ENCODE measurements at places on chromosomes 5 and 9.

GRCh38 chr5:130885691-130886090 lies 279.4 kb downstream of the HINT1 start:
- no peak for DNase-seq

GRCh38 chr9:33731142-33731541 lies 64.2 kb upstream of the PRSS3 start:
- DNase-seq: no peak

- DNase-seq: peak; percentile 65
Measured at GRCh38 chr9:97527626-97528528, 26.4 kb downstream of the TMOD1 start.

- DNase-seq: no peak
Measured at GRCh38 chr5:1209489-1209852, 8.1 kb downstream of the SLC6A19 start.

DNA sequence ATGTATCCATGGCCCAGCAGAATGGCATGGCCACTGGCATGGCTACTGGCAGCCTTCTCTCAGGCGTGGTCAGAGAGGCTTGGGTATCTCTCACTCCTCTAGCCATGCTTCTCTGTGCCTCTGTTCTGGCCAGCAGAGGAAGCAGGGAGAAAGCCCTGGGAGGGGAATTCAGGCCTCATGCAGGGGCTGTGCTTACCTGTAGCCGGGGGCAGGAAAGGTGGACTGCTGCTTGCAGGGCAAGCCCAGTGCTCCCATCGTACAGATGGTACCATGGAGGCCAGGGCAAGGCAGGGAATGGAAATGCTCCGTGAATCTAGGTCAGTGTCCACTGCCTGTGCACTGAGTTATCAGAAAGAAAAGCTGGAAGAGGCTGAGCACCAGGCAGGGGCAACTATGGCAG lies 2.7 kb downstream of the OR13J1 start:
- no peak for DNase-seq

DNA sequence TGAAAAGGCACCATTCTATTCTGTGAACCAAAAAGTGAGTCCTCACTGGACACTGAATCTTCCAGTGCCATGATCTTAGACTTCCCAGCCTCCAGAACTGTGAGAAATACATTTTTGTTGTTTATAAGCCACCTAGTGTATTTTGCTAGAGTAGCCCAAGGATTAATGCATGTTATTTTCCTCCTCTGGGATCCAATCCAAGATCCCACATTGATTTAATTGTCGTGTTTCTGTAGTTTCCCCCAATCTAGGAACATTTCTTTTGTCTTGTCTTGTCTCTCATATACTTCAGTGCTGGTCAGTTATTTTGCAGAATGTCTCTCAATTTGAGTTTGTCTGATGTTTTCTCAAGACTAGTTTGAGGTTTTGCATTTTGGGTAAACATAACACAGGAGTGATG lies 36.4 kb downstream of the GDNF start:
- DNase-seq: no peak

DNA sequence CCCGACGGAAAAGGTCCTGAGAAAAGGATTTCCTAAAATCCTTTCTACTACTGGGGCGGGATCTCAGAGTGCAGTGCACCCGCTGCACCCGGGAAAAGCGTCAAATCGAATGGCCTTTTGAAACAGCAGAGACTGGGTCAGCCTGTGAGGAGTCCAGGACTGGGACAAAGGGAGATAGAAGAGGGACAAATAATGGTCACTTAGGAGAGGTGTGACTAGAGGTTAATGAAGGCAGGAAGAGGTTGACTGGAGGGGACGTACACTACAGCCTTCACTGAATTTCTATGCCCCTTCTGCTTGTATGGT lies 1.5 kb downstream of the PLPPR1 start:
- DNase-seq: no peak

GRCh38 chr9:21070171-21070571 lies 7.6 kb downstream of the IFNB1 start:
- peak; percentile 60 for DNase-seq

DNA sequence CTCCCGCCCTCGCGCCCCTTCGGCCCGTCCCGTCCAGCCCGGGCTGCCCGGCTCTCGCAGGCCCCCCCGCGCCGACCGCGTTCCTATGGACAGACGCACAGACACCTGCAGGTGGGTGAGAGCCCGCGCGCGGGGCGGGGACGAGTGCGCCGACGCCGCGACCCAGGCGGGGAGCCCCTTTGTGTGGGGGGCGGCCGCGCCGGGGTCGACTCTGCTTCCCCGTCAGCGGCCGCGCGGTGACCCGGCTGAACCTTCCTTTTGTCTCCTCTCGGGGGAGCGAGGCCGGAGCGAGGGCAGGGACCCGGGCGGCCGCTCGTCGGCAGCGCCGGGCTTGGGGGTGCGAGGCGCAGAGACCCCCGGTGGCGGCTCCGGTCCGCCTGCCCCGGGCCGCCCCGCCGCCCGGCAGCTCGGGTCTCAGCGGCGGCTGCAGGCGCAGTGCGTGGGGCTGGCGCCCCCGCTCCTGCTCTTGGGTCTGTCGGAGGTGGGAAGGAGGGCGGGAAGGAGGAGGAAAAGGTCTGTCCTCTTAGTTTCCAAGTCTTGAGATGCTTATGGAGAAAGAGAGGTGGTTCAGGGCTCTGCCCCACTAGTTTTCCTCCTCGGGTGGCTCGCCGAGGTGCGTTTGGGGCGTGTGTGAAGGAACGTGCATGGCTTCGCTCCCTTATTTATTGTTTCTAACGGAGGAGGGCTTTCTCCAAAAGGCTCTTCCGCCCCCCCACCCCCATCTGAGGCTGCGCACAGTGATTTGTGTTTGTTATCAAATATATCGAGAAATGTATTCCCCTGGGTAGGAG lies 576 bp downstream of the KIAA1958 start:
- DNase-seq: peak; percentile 75

- DNase-seq: no peak
Measured at GRCh38 chr5:88438006-88438405, 169.4 kb upstream of the TMEM161B start.

- no peak for DNase-seq
Measured at GRCh38 chr5:75616971-75617621, 5.8 kb downstream of the ANKDD1B start.

DNA sequence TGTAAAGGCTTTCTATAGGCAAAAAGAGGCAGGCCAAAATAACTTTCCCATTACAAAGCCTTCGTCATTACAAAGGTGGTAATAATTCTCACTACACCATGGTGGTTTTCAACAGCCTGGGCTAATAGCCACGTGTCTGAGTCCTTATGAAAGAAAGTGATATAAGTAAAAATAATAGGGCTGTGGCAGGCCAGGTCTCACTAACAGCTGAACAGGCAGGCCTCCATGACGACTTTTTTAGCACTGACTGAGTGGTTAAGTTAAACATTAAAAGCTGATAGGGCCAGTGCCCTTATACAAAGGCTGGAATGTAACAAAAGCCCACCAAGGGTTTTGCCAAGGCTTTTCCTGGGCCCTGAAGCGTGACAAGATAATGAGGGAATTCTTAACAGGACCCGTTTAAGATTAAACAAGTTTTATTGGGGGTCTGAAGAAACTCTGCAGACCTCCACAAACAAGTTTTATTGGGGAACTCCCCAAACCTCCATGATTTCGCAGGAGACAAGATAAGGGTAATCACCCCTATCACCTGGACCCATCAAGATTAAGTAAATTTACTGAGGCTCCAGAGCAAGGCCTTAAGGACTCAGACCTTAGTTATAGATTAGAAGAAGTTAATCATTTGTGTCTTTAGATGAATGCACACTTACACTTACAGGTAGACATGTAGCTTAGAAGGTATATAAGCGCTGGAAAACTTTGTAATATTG lies 412.9 kb downstream of the CHSY3 start:
- no peak for DNase-seq

DNA sequence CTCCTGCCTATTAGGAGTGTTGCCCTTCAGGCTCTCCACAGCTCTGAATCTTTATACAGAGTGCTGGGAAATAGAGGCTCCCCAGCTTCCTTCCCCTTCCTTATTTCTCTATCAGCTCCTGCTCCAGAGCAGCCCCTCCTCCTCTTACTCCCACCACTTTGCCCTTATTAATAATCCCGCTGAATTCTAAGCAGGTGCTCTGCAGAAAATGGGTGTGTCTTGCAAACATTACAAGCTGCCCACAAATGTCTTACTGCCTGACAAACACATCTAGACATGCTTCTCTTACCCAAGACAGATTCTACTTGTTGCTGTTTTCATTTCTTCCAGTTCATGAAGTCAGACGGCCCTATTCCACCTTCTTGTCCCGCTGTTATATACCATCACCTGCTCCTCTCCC lies 6.4 kb downstream of the PHF24 start:
- no peak for DNase-seq

DNA sequence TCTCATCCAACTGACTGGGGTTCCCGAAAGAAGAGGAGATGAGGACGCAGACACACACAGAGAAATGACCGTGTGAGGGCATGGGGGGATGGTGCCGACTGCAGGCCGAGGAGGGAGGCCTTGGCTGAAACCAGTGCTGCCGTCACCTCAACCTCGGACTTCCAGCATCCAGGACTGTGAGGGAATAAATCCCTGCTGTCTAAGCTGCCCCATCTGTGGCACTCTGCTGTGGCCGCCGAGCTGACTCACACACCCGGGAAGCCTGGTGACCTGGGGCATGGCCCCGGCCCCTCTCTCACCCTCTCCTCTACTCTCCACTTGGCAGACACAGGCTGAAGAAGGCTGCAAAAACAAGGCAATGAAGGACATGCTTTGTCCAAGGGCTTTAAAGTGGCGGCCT lies 4.4 kb upstream of the COL5A1 start:
- DNase-seq: peak; percentile 15

GRCh38 chr5:58617241-58617640 lies 34.4 kb downstream of the RAB3C start:
- DNase-seq: no peak

- DNase-seq: no peak
Measured at GRCh38 chr5:34047774-34048572, 5.0 kb upstream of the C1QTNF3 start.

DNA sequence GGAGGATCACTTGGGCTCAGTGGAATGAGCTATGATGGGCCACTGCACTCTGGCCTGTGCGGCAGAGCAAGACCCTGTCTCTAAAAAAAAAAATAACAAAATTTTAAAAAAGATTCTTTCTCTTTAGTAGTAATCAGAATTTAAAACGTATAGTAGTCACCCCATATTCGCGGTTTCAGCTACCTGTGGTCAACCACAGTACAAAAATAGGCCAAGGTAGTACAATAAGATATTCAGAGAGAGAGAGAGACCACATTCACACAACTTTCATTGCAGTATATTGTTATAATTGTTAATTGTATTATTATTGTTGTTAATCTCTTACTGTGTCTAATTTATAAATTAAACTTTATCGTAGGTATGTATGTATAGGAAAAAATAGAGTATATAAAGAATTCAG lies 18.7 kb downstream of the INIP start:
- no peak for DNase-seq

DNA sequence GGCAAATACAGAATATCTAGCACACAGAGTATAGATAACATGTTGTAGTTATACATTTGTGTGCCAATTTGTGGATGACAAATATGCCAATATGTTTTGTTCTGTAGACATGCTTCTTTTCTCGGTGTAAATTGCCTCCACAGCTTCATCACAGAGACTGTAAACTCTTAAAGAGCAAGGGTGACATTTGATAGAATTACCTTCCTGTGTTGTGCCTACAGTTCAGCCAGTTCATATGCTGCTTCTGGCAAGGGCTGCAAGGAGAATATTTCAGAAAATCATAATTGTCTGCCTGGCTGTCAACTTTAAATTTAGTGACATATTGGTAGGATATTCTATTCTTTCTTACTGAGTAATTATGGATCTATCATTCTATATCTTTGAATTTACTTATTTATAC lies 155.1 kb downstream of the MAT2B start:
- DNase-seq: no peak

DNA sequence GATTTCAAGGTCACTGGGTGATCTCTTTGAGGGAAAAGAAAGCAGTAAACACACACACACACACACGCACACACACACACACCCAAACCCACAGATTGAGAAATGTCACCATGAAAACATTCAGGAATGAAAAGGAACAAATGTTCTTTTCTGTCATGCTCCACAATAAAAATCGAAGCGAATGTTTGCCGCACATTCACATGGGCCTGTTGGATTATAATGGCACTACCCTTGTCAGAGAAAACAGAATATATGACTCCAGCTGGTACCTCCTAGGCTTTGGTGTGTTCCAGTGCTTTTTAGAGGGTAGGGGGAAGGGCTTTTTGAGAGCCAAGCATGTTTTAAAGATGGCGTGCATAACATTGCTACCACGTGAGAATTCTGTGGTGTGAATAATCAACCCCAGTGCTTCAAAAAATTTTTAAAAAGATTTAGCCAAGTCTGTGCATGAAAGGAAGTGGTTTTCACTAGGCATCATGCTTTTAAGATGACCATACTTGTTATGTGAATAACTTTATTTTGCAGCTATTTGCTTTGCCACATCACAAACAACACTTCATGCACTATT lies 120.8 kb upstream of the ZNF608 start:
- DNase-seq: no peak

DNA sequence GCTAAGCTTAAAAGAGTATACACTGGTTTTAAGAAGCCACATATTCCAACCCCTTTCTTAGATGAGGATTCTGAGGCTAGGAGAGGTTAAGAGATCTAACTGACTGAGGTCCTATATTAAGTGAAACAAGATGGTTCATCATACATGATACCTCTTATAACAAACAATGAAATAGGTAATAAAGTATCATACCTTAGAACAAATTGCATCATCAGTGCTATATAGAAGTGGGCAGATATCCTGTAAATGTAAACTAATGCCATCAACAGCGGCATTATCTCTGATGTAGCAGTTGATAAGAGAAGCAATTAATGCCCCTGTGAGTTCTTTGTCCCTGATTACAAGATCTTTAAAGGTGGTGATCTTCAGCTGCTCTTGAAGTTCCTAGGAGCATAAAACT lies 60.5 kb downstream of the NUP155 start:
- DNase-seq: no peak

GRCh38 chr5:154112255-154112654 lies 73.5 kb downstream of the MFAP3 start:
- no peak for DNase-seq

DNA sequence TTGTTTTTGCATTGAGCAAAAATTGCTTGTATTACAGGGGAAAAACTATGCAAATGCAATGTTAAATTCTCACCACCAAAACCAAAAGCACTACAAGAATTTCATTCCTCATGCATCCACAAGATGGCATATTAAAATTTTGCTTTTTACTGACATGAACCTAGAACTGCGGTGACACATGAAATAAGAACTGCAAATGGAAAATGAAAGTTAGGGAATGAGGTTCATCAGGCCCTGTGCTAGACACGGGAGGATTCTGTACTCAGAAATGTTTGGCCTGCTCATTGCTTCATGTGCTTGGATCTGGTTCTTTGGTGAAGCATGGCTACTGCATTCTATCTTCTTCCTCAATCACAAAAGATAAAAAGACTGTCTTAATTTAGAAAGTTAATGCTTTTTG lies 9.1 kb upstream of the RFK start:
- no peak for DNase-seq

- no peak for DNase-seq
Measured at GRCh38 chr9:127389381-127390247, 7.4 kb upstream of the SLC2A8 start.

GRCh38 chr9:254516-254915 lies 39.9 kb downstream of the DOCK8 start:
- no peak for DNase-seq
